IPS-NIHi11 (cell line): ENCODE measurements at places on chromosomes 5 and 9.

- no peak for DNase-seq
Observed at GRCh38 chr5:79853676-79854418, 137.2 kb downstream of the MTX3 start.

GRCh38 chr9:79384501-79384900 lies 187.3 kb upstream of the TLE4 start:
- no peak for DNase-seq

- no peak for DNase-seq
Observed at GRCh38 chr9:87233899-87234455, 263.7 kb upstream of the DAPK1 start.

GRCh38 chr5:65084795-65085515 lies 316.2 kb downstream of the CWC27 start:
- no peak for DNase-seq

DNA sequence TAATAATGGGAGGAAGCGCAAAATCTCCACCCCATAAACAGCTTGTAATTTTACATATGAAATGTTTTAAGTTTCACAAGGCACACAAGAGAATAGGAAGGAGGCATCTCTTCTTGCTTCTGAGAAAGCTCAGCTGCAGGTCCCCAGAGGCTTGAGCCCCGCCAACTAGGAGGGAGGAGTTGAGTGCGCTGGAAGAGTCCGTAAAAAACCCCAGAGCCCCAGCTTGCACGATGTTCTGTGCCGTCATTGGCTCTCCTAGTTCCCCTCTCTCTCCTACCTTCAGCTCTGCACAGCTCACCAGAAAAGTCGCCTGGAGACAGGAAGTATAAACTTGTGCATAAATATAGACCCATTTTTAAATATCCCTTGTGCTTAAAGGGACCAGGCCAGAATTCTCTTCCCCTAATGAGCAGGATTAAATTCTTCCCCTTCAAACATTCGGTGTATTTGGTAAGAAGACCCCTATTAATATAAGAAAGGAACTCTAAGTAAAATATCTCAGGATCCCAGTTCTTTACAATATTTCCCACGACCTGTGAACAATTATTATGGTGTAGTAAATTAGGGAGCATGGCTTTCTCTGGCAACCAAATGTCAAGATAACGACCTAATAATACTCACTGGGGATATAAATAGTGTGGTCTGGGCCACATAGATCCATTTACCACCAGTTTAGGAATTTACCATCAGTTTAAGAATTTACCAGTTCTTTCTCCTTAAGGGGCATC lies 13.7 kb downstream of the GLRX start:
- DNase-seq: no peak

GRCh38 chr9:81549500-81550206 lies 139.7 kb downstream of the TLE1 start:
- peak; percentile 26 for DNase-seq
